ENCODE measurements at places on chromosomes 5 and 9.

- DNase-seq: peak; percentile 66
Measured at GRCh38 chr5:96807075-96807654, 580 bp downstream of the ERAP1 start.

DNA sequence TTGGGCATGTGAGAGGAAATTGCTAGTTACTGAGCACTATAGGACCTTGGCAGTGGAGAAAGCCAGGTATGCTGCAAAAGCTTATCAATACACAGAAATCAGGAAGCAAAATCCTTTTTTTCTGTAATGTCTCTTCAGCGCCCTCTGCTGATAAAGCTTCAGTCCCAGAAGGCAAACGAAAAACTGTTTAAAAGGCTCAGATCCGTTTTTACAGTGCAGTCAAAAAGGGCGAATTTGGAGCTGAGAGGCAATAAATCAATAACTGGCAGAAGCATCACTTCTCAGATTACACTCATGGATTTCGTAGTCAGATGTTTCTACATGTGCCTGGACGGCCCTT is 1.1 kb upstream of the MAN2A1 start:
- DNase-seq: peak; percentile 76

- DNase-seq: no peak
Measured at GRCh38 chr9:28841775-28842174, 1268.5 kb upstream of the C9orf72 start.

DNA sequence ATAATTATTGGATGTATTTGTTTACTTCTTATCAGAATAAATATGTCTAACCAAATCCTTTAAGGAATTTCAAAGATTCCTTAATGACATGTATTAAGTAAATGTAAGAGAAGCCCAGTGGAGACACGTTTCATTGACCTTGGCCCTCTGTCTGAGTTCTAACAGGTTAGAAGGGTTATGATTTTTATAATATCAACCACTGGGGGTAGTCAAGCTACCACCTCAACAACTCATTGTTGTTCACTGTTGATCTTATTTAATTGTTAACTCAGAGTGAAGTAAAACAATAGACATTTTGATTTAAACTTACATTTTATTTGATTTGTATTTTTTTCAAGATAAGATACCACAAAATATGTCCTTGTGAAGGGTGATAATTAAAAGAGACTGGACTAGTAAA is 499.2 kb upstream of the COX7C start:
- no peak for DNase-seq

DNA sequence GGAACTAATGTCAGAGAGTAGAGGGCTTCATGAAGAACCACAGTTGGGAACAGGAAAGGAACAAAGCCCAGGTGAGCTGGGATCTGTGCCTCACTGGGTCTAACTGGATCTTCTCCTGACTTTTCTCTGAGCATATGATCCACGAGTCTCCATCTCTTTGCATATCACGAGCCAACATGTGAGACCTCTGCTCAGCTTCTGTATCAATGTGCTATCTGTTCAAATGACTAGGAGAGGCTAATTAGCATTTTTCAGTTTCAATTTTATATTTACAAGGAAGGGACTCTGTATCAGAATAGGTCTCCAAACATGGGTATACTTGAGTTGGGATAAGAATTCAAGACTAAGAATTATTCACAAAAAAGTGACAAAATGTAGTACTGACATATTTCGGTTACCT is 73.8 kb upstream of the SGCD start:
- no peak for DNase-seq

- no peak for DNase-seq
Measured at GRCh38 chr9:134559013-134559412, 82.6 kb upstream of the COL5A1 start.

DNA sequence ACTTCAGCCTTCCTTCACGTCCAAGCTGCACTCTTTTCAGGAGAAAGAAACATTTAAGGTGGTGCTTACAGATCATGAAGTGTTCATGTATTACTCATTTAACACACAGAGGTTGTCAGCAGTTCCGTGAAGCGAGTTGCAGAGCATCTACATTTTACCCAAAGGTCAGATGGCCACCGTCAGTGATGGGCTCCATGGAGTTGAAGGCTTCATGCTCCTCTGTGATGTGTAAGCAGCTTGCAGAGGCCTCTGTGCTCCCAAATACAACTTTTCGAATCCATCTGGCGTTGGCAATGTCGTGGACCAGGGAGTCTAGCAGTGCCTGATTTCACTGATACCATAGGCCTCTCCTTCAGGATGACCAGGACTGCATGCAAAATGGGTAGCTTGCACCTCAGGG is 53.7 kb upstream of the DMRT3 start:
- DNase-seq: no peak

DNA sequence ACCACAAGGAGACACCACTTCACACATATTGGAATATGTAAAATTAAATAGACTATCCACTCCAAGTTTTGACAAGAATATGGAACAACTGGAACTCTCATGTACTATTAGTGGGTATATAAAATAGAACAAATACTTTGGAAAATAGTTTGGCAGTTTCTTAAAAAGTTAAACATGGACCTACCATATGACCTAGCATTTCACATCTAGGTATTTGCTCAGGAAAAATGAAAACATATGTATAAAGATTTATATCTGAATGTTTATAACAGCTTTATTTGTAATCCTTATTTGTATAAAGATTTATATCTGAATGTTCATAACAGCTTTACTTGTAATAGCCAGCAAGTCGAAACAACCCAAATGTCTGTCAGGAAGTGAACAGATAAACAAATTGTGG is 49.2 kb downstream of the ERP44 start:
- no peak for DNase-seq

DNA sequence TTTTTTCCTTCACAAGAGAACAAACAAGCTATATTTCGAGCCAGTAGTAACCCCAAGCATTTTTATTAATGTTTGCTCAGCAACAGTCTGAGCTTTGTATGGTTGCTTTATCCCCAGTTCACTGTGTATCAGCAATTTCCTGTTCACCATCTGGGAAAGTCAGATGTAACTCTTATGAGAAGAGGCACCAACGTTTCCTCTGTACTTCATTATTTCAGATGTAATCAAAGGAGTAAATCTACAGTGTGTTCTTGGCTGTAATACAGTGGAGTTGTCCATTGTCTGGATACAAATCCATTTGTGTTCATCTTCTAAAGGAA is 340.2 kb downstream of the ARRDC3 start:
- no peak for DNase-seq

- no peak for DNase-seq
Measured at GRCh38 chr5:6775571-6775970, 62.3 kb downstream of the TENT4A start.

DNA sequence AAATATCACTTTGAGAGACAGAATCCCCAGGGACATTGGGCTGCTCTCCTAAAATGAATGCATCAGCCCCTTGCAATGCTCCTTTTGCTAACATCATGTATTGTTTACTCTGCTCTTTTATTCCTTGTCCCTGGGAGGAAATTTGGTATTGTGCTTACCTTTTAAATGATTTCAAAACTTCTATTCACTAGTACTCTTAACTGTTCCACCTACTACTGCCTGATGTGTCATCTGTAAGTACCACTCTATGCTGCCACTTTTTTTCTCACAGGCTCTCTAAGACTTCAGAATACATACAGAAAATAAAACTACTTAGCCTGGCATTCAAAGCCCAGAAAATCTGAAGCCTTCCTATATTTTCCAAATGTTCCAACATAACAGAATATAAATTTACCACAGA is 667.2 kb downstream of the BRINP1 start:
- no peak for DNase-seq

DNA sequence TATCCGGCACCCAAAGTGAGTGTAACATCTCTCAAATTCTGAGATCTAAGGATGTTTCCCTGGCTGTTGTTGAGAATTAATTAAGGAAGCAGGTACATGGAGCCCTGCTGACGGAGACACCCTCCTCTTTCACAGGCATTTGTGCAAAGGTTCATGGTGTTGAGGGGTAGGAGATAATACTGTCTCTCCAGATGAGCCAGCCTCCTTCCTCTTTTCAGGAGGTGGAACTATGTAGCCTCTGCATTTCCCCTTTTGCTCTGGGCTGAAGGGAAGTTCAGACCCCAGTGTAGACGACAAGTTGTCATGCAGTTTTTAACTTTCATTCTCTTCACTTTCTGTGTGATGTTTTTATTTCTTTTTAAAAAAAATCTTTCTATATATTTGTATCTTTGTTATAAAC is 107.5 kb downstream of the GALNT10 start:
- DNase-seq: peak; percentile 79

DNA sequence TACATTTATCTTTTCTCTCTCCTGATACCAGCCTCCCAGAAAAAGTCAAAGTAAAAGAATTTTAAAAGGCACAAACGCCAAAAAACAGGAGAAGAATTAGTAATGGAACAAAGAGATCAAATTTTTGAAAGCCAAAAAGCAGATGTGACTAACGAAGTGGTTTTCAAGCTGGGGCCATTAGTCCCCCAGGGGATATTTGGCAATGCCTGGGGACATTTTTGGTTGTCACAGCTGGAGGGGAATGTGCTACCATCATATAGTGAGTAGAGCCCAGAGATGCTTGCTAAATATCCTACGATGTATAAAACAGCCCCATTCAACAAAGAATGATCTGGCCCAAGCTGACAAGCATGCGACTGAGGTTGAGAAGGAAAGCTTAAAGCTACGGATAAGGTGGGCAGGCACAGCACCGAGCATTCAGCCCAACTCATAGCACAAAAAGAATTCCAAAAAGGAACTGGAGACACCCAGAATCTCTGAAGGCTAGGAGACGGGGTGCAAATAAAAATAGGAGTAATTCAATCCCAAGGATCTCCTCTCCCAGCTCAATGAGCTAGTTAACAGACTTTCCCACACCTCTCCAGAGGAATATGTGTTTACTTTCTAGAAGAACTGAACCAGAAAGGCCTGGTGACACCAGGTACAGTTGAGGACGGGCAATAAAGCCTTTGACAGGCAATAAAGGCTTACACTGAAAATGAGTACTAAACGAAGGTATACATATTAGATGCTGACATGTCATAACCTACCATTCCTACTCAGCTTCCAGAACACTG is 269.0 kb downstream of the DENND1A start:
- DNase-seq: no peak

DNA sequence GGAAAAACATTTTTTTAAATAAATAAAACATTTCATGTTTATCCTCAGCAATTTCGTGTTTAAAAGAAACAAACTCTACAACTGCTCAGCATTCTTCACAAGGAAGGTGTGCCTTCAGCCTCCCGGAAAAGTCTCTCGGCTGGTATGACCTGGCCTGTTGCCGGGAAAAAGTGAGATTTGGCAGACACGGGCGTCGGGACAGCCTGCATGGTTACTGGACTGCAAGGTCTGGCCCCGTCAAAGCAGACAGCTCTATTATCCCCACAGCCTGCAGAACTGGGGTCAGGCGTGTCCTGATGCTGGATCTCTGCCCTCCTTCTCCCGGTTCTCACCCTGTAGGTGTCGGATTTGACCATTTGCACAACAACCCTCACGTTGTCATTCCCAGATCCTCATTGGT is 120.3 kb upstream of the SPATA31C2 start:
- DNase-seq: no peak

DNA sequence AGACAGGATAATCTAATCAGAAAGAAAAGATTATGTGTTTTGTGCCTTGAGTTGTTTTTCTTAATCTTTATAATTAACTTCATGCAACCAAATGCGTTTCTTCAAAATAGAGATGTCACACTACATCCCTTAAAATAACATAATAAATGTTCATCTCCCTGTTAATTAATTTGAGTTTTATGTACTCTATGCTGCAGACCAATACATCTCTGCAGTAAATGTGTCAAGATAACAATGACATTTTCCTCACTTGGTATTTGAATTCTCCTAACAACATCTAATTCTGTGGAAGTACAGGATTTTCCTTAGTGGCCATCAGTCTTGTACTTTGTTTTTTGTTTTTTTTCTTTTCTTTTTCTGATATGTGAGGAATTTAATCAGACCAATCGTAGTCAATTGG is 279.2 kb upstream of the TYRP1 start:
- no peak for DNase-seq

- DNase-seq: no peak
Measured at GRCh38 chr5:4027088-4027734, 431.6 kb downstream of the IRX1 start.

DNA sequence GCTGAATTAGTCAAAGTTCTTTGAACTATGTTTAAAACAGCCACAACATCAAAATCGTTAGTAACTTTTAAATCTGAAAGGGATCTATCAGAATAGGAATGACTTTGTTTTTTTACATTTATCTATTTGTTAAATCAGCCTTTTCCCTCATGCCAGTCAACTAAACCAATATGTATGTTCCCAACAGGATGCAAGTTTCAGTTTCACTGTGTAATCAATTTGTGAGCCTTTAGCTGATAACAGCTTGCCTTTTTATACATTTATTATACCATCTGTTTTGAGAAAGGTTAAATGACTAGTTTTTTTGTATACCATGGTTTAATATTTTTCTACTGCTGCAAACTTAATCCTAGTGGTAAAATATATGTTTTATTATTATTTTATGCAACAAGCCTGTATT is 8.9 kb downstream of the TMED7 start:
- no peak for DNase-seq

GRCh38 chr5:141490271-141490670 is 1.4 kb downstream of the PCDHGC5 start:
- DNase-seq: no peak

- no peak for DNase-seq
Measured at GRCh38 chr5:10467281-10468198, 25.9 kb downstream of the ROPN1L start.

GRCh38 chr9:83280268-83280667 is 217.3 kb upstream of the RASEF start:
- DNase-seq: no peak

DNA sequence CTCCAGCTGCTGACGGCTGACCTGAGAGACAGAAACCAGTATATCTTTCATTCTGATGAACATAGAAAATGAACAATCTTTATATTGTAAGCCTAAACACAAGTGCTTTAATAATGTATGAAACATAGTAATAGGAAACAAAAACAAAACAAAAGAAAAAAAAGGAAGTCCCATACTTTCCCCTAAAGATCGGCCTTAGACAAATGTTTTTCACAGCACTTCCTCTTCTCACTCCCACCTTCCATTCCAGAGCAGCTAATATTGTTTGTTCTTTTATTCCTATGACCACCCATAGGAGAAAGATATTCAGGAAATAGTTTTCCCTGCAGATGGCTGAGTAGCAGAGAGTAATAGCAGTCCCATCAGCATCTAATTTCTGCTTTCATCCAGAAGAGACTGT is 194.4 kb upstream of the SLC27A6 start:
- DNase-seq: peak; percentile 59

DNA sequence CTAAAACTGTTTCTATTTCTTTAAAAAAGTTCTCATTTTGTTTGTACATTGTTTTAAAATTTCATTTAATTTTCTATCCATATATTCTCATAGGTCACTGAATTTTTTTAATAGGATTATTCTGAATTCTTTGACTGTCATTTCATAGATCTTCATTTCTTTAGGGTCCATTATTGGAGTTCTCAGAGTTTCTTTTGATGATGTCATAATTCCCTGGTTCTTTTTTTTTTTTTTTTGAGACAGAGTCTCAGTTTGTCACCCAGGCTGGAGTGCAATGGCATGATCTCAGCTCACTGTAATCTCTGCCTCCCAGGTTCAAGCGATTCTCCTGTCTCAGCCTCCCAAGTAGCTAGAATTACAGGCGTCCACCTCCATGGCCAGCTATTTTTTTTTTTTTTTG is 89.9 kb downstream of the DMRT2 start:
- no peak for DNase-seq

Data from Kasumi-1 (cell line).